Activated CD4-positive, CD25-positive, alpha-beta regulatory T cell treated with anti-CD3 and anti-CD28 coated beads, Interleukin-2, amount 50 U/mL, for 72 hours (primary cell): ENCODE measurements at places on chromosomes 13 and 19.

DNA sequence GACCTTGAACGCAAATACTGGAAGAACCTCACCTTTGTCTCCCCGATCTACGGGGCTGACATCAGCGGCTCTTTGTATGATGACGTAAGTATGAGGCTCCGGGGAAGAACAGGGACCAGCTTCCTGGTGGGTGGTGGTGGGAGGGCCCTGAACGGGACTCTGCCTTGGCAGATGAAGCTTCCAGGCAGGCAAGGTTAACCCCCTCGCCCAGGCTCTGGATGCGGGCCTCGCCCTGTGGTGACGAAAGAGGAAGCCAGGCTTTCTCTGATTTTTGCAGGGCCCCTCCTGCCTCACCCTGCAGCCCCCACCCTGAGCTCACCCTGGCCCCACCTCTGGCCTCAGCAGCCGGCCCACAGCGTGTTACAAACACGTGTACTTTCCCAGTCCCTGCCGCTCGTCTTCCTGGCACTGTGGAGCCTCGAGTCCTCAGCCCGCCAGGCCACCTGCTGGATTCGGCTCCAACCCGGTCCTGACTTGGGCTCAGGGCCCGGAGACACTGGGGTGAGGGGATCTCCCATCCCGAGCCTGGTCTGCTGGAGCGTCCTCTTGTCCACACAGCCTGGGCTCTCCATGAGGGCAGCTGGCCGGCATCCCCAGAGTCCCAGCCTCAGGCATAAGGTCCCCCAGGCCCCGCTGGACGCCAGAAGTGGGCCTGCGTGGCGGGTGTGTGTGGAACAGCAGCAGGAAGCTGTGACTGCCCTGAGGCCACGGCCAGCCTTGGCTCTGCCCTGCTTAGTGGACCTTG is 72.4 kb downstream of the KDM4B start:
- no peak for DNase-seq

GRCh38 chr19:35902870-35903475 is 644 bp downstream of the HCST start:
- no peak for DNase-seq

DNA sequence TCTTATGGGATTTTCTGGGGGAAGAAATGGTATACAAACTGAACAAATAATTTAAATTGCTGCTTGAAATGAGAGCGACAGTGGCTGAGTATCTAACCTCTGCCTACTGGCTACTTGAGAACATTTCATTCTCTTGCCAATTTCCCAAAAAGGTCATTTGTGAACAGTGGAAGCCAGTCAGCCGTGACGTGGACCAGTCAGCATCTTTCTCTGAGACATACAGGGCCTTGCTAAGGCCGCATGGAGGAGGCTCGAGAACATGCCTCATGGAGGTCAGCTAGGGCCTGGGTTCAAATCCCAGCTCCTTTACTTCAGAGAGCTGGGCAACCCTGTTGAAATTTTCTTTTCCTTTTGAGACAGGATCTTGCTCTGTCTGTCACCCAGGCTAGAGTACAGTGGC is 20.3 kb downstream of the ZC3H4 start:
- no peak for DNase-seq

DNA sequence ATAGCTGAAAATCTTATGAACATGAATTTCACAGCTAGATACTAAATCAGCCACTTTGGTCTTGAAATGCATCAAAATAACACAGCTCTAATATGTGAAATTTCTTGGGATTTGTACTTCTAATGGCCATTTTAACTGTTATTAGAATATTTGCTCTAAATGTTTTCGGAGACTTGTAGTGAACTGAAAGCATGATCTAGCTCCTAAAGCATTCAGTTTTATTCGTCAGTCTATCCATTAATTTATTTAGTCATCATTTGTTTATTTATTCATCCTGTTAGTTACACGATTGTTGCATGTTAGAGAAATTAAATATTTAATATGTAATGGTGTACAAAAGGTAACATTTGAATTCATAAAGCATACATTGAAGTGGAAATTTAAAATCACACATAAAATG is 1132.7 kb downstream of the SLITRK1 start:
- DNase-seq, result no peak

GRCh38 chr19:15199661-15200552 is 888 bp downstream of the NOTCH3 start:
- DNase-seq, result no peak

- no peak for DNase-seq
Measured at GRCh38 chr13:42495751-42496150, 78.2 kb upstream of the TNFSF11 start.

DNA sequence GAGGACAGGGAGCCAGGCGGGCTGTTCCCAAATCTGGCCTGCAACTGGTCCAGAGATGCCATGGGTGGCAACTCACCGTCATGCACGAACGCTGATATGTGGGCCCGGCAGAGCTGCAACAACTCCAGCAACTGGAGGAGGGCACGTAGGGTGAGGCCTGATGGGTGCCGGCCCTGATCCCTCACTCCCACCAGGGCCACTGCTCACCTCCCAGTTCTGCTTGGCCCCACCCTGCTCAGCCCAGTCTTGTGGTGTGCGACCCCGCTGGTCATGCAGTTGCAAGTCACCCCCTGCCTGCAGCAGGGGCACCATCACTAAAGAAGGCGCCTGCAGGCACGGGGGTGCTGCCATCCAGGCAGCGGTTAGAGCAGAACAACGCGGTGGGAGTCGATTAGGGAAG is 16.9 kb downstream of the ARHGAP33 start:
- DNase-seq, result no peak

GRCh38 chr19:3034656-3035541 is 5.8 kb upstream of the TLE2 start:
- peak; percentile 55 for DNase-seq

- DNase-seq, result no peak
Measured at GRCh38 chr13:106756446-106756845, 188.5 kb upstream of the ARGLU1 start.

- no peak for DNase-seq
Measured at GRCh38 chr19:41192574-41193429, at the start of gene CYP2S1. Gene CYP2S1 (plus strand): TSS chr19:41193219. CDS start chr19:41193265, 46 bp downstream.
